ENCODE measurements at places on chromosomes 5 and 9.

GRCh38 chr9:76560481-76560922, 101.5 kb downstream of the GCNT1 start:
- DNase-seq, result no peak

DNA sequence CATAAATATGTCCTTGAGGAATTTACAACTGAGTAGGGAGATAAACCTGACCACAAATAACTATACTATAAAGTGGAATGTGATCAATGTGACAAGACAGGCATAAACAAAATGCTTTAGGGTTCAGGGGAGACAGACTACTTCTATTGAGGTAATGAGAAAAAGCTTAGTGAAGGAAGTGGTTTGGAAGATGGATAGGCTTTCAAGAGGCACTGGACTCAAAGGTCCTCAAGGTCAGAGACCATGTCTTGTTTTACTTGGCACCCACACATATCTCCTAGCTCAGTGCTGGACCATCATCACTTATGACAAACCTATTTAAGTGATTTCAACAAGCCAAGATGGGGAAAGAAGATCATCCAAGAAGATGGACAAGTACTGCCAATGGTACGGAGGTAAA, 257.8 kb downstream of the BNC2 start:
- no peak for DNase-seq

DNA sequence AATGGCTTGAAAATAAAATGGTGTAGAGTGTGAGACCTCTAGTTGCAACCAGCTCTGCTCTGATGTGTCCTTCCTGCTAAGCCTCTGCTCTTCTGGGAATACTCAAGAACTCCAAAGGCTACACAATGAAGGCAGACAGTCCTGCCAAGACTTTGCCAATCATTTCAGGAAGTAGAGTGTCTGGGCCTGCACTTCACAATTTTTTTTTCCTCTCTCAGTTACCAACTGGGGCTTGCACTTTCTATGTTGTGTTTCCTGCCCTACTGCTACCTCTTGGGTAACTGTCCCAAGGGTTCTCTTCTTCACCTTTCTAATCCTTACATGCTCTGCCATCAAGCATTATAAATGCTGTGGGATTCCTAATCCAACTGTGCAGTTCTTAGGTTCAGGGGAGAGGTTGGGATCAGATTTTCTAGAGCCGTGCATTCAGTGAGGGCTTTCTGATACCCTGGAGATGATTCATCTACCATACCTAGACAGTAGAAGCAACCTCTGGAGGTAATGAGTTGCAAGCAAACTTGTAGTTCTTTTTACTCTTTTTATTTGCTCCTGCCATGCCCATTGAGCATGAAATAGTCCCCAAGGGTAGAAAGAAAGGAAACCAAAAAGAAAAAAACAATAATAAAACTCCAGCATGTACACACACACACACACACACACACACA, 365.9 kb downstream of the MLLT3 start:
- DNase-seq, result no peak

GRCh38 chr9:112870556-112870955, 20.1 kb downstream of the SLC46A2 start:
- DNase-seq, result no peak

DNA sequence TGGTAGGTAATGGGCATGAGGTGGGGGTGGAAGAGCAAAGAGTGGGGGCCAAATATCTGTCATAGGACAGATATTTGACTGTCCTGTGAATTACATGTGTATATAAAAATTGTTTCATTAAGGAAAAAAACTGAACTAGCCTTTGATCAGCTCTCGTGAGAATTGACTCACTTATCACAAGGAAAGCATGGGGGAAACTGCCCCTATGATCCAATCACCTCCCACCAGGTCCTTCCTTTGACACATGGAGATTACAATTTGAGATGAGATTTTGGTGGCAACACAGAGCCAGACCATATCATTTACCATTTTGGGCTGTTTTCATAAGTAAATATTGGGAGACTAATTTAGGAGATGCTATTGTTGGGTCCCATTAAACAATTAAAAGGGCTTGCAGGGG, 63.2 kb upstream of the FYB1 start:
- DNase-seq, result no peak

DNA sequence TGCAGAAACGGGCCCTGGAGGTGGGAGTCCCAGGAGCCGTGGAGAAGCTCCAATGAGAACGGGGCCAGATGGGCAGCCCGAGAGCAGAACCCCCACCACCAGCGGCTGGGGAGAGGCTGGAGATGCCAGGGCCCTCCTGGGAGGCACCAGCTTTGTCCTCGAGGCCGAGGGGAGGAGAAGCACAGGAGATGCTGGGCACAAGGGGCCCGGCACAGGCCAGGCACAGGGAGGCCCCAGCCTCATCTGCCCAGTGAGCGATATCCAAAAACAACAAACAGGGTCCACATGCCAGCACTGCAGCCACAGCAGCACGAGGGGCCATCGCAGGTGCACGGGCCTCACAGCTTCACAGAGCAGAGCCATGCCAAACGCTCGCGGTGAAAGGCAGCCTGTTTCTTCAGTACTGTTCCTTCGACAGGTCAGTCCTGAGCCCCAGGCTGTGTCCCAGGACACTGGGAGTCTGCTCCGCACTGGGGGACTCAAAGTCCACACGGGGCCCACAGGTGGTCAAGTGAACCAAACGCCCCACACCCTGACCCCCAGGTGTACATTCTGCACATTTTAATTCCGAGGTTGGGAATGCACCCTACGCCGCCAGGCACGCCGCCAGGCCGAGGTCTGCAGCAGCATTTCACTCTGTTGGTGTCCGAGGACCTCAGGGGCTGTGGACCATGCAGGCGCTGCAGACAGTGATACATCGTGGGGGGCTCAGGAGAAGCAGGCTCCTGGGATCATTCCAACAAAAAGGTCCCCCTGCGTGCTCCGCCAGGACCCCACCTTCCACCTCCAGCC, 9.5 kb downstream of the LPCAT1 start:
- peak; percentile 76 for DNase-seq

DNA sequence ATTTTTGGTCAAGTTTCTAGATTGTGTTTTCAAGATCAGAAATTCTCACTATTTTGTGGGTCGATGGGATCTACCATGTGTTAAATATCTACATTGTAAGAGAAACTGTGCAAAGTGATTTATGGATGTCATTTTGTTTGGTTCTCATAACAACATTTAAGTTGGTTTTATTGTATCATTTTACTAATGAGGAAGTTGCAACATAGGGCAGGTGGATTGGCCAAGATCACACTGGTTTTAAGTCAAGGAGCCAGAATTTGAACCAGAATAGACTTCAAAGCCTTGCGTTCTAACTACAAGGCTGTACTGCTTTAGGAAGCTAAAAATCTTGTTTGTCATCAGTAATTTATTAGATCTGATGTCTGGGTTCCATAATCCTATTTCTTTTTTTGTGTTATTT, 23.4 kb downstream of the SH3TC2 start:
- DNase-seq, result no peak

- DNase-seq, result peak; percentile 83
Observed at GRCh38 chr9:107650321-107650720, 160.8 kb upstream of the KLF4 start.

GRCh38 chr5:143527808-143528207, 124.3 kb upstream of the NR3C1 start:
- peak; percentile 61 for DNase-seq

- DNase-seq, result no peak
Observed at GRCh38 chr5:151113651-151114050, 32.8 kb upstream of the TNIP1 start.

GRCh38 chr9:123590499-123590898, 234.5 kb downstream of the CRB2 start:
- no peak for DNase-seq

- no peak for DNase-seq
Observed at GRCh38 chr9:93005876-93006275, 52.6 kb upstream of the SUSD3 start.

DNA sequence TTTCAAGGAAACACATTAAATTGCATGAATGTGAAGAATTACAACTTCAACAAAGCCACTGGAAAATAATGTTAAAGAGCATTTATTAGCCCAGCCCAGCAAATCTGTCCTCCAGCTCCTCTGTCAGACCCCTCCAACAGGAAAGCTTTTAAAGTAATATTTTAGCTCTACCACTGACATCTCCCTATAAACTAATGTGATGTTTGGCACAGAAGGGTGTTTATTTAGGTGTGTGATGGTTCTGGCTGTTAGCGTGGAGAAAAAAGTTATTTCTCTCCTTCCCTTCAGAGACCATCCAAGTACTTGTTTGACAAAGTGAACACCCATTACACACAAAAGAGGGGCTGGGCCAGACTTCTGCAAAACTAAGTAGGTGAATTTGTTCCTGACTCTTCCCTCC, 111.9 kb upstream of the TARS1 start:
- no peak for DNase-seq

GRCh38 chr9:122812736-122813135, 12.8 kb downstream of the OR1K1 start:
- DNase-seq, result no peak

DNA sequence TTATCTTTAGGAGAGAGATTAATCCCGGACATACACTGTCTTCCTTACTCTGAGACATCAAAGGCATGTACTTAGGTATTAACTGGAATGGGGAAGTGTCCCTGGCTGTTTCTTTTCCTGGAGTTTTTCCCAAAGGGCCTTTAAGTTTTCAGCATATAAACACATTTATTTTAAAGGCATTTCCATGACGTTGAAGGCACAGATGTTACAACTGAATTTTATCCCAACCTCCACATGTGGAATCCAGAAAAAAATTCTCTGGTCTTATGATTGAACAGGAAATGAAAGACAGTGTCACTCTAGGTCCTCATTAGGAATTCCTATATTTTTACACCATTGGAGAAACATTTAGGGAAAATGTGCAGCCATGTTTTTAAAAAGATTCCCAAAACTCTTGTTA, 41.6 kb upstream of the SHOC1 start:
- no peak for DNase-seq

- no peak for DNase-seq
Observed at GRCh38 chr9:23842565-23843129, 16.6 kb upstream of the ELAVL2 start.

GRCh38 chr9:9620736-9621135, 992.1 kb downstream of the PTPRD start:
- DNase-seq, result no peak

GRCh38 chr5:149417711-149418368, 38.7 kb upstream of the IL17B start:
- DNase-seq, result no peak

GRCh38 chr5:20347334-20347733, 359.3 kb upstream of the CDH18 start:
- no peak for DNase-seq

- no peak for DNase-seq
Observed at GRCh38 chr5:159519365-159519764, 189.1 kb upstream of the IL12B start.

- no peak for DNase-seq
Observed at GRCh38 chr5:180829726-180830125, 27.1 kb upstream of the MGAT1 start.

DNA sequence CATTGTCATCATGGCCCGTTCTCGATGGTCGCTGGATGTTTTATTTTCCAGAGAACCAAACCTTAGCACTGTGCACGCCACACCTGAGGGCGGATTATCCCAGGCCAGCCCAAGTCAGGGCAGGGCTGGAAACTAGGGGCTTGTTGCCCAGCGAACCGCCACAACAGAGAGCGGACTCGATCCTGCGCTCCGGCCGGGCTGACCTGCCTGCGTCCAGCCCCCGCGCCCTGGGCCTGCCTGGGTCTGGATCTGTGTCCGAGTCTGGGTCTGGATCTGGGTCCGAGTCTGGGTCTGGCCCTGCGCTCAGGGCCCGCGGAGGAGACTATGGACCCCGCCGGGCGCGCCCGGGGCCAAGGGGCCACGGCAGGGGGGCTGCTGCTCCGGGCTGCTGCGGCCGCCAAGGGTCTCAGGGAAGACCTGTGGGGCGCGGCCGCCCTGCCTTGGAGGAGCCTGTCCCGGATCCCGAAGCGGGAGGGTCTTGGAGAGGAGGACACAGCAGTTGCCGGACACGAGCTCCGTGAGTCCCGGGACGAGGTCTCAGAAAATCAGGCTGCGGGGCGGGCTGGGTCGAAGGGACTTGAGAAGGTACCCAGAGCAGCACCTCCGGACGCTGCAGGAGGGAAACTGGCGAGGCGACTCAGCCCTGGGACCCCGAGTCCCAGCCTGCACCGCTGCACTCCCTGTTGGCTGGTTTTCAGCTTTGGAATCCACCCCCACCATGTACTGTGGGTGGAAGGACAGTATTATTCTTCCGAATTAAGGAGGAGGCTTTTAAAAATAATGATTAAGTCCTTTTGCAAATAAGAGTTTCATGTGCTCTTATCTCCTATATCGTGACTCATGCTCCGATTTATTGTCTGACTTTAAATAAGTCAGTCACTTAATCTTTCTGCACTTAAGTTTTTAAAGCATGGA, at the start of gene ANKDD1B:
TSS of gene ANKDD1B (plus strand) at position 143 of the 915 bp plus-strand sequence. CDS start at position 325, 182 bp downstream.
- DNase-seq, result peak; percentile 80

DNA sequence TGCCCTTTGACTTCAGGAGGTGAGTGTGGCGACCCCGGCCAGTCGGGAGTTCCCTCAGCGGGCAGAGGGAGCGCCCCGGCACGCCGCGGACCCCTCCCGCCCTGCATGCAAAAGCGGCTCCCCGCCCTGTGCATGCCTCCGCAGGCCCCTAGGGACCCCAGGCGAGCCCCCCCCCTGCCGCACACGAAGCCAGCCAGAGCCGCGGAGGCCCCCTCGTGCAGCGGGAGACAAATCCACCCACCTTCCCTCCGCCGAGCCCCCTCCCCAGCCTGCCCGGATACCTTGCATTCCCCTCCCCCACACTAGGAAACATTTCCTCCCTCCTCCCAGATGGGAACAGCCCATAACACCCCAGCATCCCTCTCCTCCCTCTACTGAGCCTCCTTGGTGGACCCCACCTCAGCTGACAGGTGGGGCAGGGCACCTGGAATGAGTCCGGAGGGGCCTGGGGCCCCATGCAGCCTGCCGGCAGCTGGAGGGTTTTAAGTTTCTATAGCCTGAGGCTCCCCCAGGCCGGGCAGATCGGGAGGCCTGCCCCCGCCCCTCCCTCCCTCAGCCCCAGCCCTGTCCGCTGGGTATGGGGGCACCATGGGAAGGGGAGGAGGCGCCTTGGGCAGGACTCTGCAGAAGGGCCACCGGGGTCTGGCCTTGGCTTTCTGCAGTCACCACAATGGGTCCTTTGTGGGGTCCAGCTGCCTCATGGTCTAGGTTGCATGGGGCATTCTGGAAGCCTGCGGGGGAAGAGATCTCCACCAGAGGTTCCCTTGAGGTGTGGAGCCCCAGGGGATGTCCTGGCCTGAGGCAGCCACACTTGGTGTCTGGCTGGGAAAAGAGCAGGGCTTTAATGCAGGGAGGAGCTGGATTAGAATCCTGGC, 601 bp downstream of the ERGIC1 start:
- peak; percentile 89 for DNase-seq

DNA sequence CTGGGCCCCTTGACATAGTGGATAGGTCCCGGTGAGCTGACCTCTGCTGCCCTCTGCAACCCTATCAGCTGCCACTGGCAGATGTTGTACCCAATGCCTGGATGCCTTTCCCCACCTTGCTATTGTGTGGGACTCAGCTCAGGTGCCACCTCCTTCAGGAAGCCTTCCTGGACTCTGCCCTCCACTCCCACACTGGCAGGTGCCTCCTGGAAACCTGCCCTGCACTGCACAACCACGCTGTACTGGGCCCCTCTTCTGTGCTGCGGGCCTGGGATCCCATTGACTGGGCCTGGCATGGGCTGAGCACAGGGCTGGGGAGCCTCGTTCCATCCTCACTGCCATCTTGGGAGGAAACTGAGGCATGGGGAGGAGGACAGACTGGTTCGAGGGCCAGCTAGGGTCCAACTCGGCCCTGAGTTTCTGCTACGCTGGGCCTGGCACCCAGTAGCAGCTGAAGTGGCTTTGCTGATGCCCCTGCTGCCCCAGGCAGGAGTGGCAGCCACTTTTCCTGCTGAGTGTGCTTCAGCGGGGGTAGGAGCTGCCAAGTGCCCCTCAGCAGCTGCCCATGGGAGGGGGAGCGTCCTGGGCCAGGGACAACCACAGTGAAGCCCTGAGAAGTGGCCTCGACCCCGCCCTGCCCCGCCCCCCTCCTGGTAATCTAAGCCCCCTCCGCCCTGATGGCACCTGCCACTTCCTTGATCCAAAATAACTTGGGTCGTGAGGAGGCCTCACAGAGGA, 1.3 kb downstream of the AK1 start:
- peak; percentile 80 for DNase-seq

Data from osteoblast (primary cell).